ENCODE measurements at places on chromosomes 1 and 21.
A peak's percentile ranks its signal among the peaks of the same experiment; 100 is the strongest.

DNA sequence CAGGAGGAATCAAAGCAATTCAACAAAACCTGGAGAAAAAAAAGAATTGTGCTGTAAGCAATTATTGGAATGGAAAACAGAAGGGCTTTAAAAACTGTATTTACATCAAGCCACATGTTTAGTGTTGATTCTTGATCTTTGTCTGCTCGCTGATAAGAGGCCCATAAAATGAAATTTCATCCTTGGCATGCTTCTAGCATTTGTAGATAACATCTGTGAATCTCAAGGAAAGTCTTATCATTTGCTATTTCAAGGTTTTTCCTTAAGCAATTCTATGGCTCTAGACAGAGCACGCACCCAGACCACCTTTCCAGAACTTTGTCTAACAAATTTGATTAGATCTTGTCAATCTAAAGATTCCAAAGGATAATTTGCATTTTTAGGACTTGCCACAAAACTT, 181.0 kb upstream of the FGGY start:
- no peak for DNase-seq

GRCh38 chr1:85342207-85342606, 65.8 kb upstream of the BCL10 start:
- DNase-seq: no peak

DNA sequence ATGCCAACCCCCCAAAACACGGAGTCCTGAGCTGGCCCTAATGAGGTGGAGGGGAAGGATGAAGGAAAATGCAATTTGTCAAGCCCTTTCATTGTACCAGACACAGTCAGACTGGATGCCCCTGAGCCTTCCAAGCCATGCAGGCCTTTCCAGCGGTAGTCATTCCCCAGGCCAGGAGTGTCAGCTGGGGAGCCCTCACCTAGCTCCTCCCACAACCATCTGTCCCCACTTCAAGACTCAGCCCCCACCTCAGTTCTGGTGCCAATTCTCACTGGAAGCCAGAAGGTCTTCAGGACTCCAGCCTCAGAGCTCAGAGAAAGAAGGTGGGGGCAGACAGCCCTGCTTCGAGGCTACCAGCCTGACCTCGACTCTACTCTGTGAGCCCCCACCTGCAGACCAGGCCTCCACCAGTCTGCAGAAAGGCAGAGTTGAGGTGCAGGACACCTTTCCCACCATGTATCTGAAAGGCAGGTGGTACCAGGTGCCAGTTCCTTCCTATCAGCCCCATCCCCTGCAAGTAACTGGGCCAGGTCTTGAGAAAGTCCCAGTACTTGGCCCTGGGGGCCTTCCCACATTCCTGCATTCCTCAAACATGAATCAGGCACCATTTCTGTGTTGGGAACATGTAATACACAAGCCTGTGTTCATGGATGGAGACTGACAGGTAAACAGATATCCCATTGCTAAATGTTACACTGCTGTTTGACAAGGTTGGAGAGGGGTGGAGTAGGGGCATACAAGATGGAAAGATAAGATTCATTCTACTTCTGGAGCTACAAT, 180.6 kb upstream of the EDN2 start:
- no peak for DNase-seq

DNA sequence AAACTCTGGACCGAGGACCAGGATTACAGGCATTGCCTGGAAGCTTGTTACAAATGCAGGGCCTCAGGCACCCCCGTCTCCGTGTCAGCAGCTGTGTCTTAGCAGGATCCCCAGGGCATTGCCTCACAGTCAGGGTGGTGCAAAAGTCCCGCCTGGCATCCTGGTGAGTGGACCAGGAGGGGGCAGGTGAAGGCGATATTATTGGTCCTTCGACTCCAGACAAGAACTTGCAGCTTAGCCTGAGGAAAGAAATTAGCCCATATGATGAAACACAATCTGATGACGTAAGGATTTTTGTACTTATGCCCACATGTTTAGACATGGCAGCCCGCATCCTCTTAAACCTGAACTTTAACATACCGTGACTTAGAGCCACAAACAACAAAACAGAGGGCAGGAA, 40.8 kb downstream of the RSPH1 start:
- no peak for DNase-seq

DNA sequence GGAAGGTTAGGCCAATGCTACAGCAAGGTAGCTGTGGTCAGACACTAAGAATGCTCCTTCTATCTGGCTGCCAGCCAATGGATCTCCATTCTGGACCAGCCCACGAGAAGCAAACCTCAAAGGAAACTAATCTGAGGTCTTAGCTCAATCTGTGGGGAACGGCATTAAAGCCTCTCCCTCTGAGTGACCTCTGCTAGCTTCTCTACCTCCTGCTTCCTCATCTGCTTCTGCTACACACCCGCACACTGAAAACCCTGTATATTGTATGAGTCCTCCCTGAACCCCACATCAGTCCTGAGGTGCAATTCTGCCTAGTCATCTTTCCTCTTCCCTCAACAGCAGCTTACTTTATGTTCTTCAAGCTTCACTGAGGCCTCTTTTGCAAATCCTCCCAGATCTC, 6.9 kb upstream of the GALE start:
- no peak for DNase-seq

DNA sequence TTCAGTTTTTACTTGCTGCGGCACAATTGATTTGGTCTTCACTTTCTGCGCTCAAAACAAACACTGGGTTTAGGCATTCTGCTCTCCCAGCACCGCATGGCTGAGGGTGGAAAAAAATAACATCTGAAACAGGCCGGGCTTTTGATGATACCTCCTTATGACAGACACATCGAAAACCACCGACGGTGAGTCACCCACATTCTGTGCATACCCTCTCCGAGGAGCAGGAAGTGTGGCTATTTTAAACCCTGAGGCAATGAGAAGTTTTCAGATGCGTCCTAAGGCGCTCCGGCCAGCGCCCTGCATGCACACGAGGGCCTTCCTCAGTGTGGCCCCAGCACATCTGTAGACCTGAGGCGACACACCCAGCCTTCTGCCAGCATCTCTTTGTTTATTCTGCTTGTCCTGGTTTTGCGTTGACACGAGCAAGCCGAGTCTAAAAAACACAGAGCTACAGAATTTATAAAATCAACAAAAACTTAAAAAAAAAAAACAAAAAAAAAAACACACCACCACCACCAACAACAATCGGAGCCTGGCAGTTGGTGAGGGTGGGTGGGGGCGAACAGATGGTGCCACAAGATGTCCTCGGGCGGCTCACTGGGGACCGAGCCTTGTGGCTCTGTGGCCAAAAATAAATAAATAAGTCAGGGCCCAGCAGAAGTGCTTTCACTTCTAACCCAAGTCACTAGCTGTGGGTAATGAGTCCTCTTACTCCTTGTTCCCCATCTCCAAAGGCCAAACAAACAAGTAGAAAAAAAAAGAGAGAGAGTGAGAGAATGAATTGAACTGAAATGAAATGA, 162.6 kb upstream of the IRF2BP2 start:
- DNase-seq: peak; percentile 97

- DNase-seq: no peak
These were observed 43.4 kb upstream of the GJB5 start for GRCh38 chr1:34711485-34711884.

- DNase-seq: no peak
These were observed 25.1 kb downstream of the SLC45A1 start for GRCh38 chr1:8343044-8343443.

DNA sequence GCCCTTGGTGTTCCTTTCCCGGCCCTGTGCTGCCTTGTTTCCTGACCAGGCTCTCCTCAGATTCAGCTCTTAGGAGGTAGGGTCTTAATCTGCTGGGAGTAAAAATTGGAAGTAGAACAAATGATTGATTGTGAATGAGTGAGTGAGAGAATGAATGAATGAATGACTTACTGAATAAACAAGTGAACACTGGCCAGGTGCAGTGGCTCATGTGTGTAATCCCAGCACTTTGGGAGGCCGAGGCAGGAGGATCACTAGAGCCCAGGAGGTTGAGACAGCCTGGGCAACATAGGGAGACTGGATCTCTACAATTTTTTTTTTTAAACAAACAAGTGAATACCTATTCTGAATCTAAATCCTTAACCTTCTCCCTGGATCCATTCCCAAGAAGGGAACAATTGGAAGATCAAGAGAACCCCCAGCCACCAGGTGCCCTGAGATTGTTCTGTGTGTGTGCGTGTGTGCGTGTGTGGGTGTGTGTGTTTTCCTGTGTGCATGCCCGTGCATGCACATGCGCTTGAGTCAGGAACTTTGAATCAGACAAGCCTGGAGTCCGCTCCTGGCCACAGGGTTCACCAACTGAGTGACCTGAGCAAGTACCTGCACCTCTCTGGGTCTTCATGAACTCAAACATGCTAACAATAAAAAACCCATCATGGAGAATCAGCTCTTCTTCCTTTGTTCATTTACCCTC, 24.3 kb upstream of the CITED4 start:
- no peak for DNase-seq

DNA sequence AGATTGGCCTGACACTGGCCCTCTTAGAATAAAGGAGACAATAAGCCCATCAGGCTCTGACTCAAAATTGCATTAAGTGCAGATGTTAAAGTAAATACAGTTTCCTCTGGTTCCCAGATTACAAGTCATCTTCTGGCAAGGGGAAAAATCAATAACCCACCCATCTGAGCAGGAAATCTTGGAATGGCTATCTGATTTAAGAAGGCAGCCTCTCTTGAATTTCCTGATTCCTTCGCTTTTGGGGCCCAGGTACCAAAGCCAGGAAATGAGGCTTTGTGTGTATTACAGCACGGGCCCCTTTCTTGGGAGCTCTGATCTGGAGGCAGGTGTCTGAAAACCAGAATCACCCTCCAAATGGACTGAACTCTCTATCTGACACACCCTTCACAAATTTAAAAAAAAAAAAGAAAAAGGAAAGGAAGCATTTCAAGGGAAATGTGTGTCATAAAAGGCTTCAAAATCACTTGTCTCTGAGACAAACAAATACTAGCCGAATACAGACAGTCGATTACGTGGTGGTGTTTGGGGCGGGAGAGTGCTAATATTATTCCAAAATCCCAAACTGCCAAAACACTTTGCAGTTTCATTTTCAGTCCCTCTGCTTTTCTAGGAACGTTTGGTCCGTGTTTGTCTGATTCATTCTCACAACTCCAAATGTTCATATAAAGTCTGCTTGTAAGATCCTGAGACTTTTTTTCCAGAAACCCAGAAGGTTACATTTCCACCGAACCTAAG, 240.9 kb upstream of the CAMK1G start:
- DNase-seq: no peak

GRCh38 chr1:177451191-177451590, 280.4 kb downstream of the BRINP2 start:
- no peak for DNase-seq

GRCh38 chr1:54110996-54111395, 41.8 kb downstream of the CDCP2 start:
- no peak for DNase-seq

DNA sequence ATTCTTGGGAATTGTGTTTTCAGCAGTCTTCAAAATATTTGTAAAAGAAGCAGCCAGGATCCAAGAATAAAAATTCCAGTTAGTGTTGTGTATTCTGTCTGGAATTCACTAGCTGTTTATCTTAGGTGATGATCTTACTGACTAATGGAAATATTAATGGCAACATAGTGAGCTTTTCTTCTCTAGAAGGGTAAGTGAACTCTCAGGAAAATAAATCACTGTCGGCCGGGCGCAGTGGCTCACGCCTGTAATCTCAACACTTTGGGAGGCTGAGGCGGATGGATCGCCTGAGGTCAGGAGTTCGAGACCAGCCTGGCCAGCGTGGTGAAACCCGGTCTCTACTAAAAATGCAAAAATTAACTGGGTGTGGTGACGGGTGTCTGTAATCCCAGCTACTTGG, 87.4 kb upstream of the KIF1B start:
- DNase-seq: no peak

GRCh38 chr1:57770772-57771171, 346.9 kb upstream of the DAB1 start:
- no peak for DNase-seq

GRCh38 chr21:17370263-17370662, 142.6 kb upstream of the CXADR start:
- DNase-seq: no peak

GRCh38 chr1:218568962-218569550, 223.9 kb downstream of the TGFB2 start:
- no peak for DNase-seq

DNA sequence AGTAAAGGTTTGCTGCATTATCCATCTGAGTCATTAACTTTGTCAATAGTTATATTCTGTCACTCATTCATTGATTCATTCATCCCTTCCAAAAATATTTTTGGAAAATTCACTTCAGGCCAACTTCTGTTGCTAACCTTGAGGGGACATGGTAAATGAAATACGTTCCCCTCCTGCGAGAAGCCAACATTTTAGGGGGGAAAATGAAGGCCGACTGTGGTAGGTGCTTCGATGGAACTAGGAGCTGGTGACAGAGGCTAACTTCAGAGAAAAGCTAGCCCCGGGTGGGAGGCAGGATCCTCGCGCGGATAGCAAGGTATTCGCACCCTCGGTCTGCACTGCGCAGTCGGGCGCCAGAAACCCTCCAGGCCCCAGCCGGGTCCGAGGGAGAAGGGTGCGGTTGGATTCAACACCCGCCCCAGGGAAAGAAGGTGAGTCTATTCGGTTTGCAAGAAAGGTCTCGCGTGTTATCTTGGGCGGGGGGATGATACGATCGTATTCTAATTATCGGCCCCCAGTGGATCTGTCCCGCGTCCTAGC, 646 bp upstream of the RRP15 start:
- no peak for DNase-seq

Data from amniotic stem cell (primary cell).